NCI-H510A (cell line): ENCODE measurements at places on chromosomes 2 and 18.

DNA sequence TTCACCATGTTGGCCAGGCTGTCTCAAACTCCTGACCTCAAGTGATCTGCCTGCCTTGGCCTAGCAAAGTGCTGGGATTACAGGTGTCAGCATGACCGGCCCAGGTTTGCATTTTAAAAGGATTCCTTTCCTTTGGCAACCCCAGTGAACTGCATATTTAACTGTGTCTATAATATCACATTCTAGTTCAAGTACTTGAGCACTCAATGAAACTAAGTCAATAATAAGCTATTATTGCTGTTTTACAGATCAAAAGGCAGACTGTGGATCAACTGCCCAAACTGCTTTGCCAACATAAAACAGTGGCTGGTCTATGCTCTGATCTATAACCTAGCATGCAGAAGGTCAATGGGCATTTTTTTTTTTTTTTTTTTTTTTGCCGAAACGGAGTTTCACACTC is 144.5 kb downstream of the USP34 start:
- no peak for DNase-seq

- no peak for DNase-seq
Measured at GRCh38 chr18:59985289-59985688, 85.5 kb downstream of the PMAIP1 start.

- no peak for DNase-seq
Measured at GRCh38 chr2:5540856-5541255, 151.3 kb upstream of the SOX11 start.

DNA sequence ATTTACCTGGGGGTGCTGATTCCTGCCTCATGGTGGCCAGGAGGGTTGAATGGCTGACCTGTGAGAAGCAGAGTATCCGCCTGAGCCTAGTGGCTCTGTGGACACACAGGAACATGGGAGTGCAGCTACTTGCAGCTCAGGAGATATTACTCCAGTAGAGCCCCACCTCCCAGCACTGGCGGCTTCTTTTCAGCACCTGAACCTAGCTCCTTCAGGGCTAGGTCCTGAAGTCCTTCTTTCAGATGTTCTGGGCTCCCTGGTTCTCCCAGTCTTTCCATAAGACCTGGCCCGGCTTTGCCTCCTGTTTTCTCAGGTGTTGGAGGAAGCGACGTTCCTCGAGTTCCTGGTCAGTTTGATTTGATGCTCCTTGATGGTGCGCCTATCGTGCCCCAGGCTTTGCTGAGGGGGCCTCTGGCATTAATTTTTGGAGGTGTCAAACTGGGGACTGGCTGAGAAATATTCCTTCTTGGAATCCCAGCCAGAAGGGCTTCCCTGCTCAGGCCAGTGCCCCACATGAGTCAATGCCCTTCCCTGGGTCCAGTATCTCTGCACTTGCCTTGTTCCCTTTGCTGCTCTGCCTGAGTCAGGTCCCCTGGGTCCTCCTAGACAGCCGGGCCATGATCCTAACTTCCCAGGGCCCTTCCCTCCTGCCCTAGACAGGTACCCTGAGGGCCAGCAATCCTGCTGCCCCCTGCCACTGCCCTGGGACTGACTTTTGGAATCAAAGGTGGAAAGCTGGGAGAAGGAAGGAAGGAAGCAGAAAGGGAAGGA is 110.7 kb upstream of the HAAO start:
- DNase-seq = no peak

GRCh38 chr18:45945669-45946068 is 21.5 kb downstream of the EPG5 start:
- DNase-seq = no peak

DNA sequence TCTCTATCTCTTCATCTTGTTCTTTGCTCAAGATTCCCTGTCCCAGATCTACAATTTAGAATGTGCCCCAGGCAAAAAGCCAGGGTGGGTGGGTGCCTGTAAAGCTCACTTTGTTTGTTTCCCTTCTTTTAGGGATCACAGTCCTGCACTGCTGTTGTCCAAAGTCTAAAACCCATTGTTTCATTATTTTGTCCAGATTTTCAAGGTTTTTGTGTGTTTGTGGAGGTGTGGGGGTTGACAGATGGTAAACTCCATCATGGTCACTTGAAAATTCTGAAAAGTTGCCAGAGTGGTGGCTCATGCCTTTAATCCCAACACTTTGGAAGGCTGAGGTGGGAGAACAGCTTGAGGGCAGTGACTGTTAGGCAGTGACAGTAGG is 41.5 kb downstream of the YES1 start:
- no peak for DNase-seq

DNA sequence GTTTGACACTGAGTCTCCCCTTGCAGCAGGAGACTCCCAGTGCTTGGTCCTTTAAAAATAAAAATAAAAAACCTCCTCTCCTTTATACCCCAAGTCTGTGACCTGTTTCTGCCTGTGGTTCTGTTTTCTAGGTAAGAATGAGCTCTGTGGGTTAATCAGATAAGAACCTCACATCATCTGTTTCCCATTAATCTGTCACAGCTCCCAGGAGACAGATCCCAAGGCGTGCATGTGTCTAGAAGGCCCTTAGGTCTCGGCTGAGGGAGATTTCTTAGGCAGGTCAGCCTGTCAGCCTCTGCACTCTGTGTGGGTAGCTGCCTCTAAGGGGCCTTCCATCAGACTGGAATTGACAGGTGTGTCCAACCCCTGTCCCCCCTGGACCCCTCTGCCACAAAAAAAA is 80.7 kb downstream of the FHOD3 start:
- no peak for DNase-seq
